ENCODE measurements at places on chromosomes 13 and 19. TPM values are rescaled to one million over a fixed set of nuclear protein-coding genes. Genes with fewer than 3 reads are reported as not detected.

The ZNF136 gene
- polyA plus RNA-seq, result 7.7 TPM

The ZNF135 gene
- polyA plus RNA-seq, result not detected

- H3K4me1 ChIP-seq, result no peaks in the 10 kb centered on the region
- H3K27me3 ChIP-seq, result no peaks in the 10 kb centered on the region
- H3K27ac ChIP-seq, result no peak overlapping the region
- no peak for DNase-seq
- no peak overlapping the region for H3K4me3 ChIP-seq
Measured at GRCh38 chr13:47233734-47234133, 336.9 kb upstream of the HTR2A start.

- H3K4me1 ChIP-seq, result no peaks in the 10 kb centered on the region
- DNase-seq, result no peak
- H3K27ac ChIP-seq, result no peak overlapping the region
- H3K36me3 ChIP-seq, result no peaks in the 10 kb centered on the region
- H3K27me3 ChIP-seq, result no peaks in the 10 kb centered on the region
Measured at GRCh38 chr13:22837980-22838647, 342.7 kb upstream of the SGCG start.

GRCh38 chr13:107332188-107332587 is 764.3 kb upstream of the ARGLU1 start:
- H3K4me1 ChIP-seq, result no peaks in the 10 kb centered on the region
- H3K4me3 ChIP-seq, result no peak overlapping the region
- no peaks in the 10 kb centered on the region for H3K36me3 ChIP-seq
- DNase-seq, result no peak

- H3K27me3 ChIP-seq, result no peaks in the 10 kb centered on the region
- H3K36me3 ChIP-seq, result no peaks in the 10 kb centered on the region
- peak; percentile 72 for DNase-seq
- peak overlapping the region; percentile 9 for H3K27ac ChIP-seq
Measured at GRCh38 chr13:38415233-38415632, 65.6 kb downstream of the UFM1 start.

DNA sequence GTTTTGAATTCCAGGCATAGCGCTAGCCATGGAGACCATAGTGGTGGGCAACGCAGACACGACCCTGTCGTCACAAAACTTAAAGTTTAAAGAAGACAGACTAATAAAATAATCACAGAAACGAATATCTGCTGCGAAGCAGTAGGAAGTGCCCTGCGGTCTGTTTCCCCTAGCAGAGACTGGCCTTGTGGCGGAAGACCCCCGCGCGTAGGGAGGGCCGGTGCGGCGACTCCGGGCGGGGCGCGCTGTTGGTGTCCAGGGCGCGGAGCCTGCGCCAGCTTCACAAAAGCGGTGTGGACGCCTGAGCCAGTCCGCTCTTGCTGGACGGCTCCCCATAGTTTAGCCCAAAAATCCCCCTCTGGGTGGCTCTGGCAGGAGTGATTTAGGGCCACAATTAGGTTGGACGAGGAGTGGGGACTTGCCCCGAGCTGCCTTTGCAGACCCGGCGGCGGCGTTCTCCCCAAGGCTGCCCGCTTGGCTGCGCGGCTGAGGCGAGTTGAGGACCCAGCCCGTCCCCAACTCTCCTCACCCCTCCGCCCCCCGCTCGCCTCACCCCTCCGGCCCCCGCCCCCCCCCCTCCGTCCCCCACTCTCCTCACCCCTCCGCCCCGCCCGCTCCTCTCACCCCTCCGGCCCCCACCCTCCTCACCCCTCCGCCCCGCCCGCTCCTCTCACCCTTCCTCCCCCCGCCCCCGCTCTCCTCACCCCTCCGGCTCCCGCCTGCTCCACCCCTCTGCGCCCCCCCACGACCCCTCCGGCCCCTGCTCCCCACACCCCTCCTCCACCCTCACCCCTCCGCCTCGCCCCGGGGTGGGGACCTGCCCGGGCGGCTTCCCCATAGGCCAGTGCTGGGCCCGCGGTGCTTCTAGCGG is 14.2 kb upstream of the LATS2 start:
- H3K4me3 ChIP-seq, result peak overlapping the region; percentile 44
- no peak for DNase-seq
- no peak overlapping the region for H3K27ac ChIP-seq
- H3K27me3 ChIP-seq, result no peaks in the 10 kb centered on the region
- H3K4me1 ChIP-seq, result peaks cover 6% of the 10 kb centered on the region
